ENCODE measurements at places on chromosomes 12 and 14.

- DNase-seq = no peak
These were observed 94.5 kb downstream of the MYRFL start for GRCh38 chr12:69919495-69919894.

GRCh38 chr12:71746974-71747611 lies 7.6 kb upstream of the RAB21 start:
- DNase-seq = no peak

GRCh38 chr12:57895389-57896114 lies 45.8 kb upstream of the ATP23 start:
- no peak for DNase-seq

DNA sequence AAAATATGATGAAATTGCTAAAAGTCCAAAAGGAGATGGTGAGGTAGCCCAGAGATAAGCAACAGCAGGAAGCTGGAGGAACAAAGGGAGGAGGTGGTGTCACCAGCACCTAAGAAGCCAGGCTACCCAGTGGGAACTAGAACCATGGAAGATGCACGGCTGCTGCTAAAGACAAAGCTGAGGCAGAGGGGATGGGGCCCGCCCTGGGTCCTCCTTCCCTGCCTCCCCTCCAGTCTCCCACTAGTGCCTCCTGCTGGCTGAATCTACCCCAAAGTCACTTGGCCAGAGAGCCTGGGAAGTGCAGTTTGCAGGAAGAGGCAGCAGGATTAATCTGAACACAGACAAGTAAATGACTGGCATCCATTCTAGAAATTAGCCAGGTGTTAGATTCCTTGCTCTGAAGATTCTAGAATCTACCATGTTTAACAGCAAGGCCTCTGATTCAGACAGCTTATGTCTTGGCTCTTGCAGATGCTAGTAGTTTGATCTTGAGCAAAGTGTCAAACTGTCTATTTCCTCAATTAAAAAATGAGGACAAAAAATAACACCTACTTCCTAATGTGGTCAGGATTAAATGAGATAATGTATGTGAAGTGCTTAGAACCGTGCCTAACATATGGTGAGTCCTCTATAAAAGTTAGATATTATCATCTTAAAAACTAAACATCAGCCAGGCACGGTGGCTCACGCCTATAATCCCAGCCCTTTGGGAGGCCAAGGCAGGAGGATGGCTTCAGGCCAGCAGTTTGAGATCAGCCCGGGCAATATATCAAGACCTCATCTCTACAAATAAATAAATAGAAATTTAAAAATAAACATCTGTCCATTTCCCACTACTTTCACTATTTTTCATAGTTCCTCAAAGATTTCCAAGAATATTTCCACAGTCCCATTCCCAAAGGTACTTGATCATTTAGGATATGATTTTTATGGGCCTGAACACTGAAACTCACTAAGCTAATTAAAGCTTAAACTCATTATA lies 5.8 kb upstream of the LRP10 start:
- no peak for DNase-seq

- DNase-seq = no peak
These were observed 16.7 kb downstream of the SLCO1C1 start for GRCh38 chr12:20711846-20712245.

- no peak for DNase-seq
These were observed 16.5 kb downstream of the CCER1 start for GRCh38 chr12:90938451-90938850.

Data from fibroblast of skin of left biceps (primary cell).